A549 treated with CORT108297 at 1 μM for 4 hours (cell line): ENCODE measurements at places on chromosomes 16 and 17. TPM values are rescaled to one million over a fixed set of nuclear protein-coding genes. Genes with fewer than 3 reads are reported as not detected.

Gene SHISA6
- not detected in 5 replicates for total RNA-seq

Gene C17orf78
- total RNA-seq, result not detected in 5 replicates

Gene TBC1D3
- total RNA-seq, result not detected in 5 replicates

Gene KRTAP2-2
- total RNA-seq, result not detected in 5 replicates

Gene PIPOX
- 0.15 to 0.20 TPM (median 0.17 TPM) in 4 of 5 replicates, not detected in the other for total RNA-seq
